ENCODE measurements at places on chromosomes 16 and 17. TPM values are rescaled to one million over a fixed set of nuclear protein-coding genes. Genes with fewer than 3 reads are reported as not detected.

PTX4 gene
- total RNA-seq: not detected

TIGD7 gene
- total RNA-seq: 7.0 TPM

NME4 gene
- total RNA-seq: 161 TPM

TIMP2 gene
- total RNA-seq: 257 TPM

EFCAB5 gene
- total RNA-seq: not detected

KRTAP9-2 gene
- not detected for total RNA-seq

CBX2 gene
- 27.2 TPM for total RNA-seq

Data from A172 (cell line).